Aorta (tissue), 5 donors: ENCODE measurements at places on chromosomes 5 and 9. TPM values are rescaled to one million over a fixed set of nuclear protein-coding genes. Genes with fewer than 3 reads are reported as not detected.

The FAM120A gene
- 81.7 TPM for total RNA-seq

GRCh38 chr5:94811331-94811730, 192.9 kb downstream of the SLF1 start:
- DNase-seq, result no peak

DNA sequence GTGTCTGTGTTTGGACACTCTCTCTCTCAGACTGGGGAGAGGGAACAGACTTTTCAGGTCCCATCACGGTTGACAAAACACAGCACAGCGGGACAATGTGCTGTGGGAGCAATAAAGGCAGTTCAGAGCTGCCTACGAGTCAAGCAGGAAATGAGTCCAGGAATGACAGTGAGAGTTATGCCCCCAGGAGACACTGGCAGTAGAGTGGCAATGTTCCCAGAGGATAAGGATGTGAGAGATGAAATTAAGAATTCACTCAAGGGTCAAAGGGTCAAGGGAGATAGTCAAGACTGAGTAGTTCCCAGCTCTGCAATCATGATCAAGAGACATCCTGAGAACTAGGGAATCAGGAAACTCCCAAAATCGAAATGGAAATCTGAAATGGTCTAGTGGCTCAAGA, 156.1 kb downstream of the LURAP1L start:
- DNase-seq, result no peak

DNA sequence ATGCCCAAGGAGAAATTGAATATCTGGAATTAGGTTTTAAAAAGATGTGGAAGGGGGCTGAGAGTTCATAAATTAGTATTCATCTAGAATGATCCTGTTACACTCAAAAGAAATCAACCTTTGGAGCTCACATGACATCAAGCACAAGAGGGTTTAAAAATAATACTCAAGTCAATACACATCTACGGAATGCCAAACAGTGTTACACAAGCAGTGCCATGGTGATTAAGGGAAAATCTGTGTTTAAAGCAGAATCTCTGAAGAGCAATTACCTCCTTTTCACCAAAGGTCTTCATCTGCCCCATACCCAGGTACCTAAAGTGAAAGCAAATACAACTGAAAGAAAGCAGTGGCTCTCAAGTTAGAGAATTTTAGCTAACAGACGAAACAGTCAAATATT, 261.6 kb downstream of the NFIB start:
- DNase-seq, result no peak

DNA sequence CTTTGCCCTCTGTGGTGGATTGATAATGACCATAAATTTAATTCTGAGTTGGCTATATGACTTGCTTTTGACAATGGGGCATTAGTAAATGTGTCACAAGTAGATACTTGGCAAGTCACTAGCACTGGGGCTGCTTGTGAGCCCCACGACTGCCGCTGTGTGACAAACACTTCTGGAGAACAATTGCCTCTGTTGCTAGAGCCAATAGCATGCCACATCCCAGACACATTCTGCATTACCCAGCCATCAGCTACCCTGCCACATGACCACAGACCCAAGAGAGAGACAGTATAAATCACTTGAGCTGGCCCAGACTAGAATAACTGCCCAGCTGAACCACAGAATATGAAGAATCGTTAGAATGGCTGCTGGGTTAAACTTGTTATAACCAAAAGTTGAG, 753.2 kb upstream of the DMAC1 start:
- DNase-seq, result no peak

DNA sequence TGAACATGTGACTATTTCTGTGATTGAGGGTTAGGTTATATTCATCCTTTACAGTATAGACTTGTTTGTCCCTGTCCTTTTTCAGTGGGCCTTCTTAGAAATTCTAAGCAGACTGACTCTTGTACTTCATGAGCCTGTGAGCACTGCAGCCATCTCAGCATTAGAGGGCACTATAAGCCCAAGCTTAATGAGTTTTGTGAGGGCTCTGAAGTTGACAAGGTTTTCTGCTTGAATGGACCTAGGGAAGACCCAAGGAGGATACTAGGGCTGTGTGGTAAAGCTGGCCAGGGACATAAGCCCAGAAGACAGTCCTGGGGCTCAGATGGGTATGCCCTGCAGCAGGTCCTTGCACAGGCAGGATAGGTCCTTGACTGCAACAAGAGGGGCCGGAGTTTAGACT, 126.5 kb downstream of the MRPS30 start:
- no peak for DNase-seq

DNA sequence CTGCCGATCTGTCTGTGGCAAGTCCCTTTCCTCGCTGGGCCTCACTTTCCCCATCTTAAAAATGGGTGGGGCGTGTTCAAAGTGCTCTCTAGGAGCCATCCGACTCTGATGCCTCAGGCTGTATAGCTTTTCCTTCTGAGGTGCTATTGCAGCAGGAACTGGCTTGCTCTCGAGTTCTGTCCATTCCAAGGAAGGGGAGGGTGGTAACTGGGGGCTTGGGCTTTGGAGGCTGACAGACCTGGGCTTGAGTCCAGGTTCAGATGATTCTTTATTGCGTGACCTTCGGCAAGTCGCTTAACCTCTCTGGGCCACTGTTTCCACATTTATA, 139.5 kb downstream of the RGS3 start:
- DNase-seq, result no peak

DNA sequence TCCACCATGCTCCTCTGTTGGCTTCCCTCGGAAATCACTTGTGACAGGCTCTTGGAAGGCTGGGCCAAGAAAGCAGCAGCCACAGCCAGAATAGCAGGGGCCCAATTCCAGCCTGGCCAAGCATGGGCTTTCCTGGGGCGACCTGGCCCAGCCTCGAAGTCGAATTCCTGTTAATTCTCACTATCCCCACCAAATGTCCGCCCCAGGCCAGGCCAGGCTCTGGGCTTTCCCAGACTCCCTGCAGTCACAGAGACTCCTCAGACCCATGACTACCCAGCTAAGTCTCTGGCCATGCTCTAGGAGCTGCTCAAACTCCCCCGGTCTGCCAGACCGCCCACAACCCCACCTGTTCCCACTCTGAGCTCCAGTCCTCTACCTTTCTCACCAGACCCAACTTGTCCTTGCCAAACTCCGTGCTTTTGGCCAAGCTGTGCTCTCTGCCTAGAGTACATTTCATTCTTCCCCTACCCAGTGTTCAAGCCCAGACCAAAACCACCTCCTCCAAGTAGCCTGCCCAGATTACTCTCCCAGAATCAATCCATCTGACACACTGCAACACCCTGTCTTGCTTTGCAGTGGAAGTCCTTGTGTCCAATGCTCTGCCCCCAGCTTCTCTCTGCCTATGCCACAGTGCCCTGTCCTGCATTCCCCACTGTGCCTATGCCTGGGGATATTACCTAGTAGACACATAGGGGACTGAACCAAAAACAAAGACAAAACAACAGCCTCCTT, 26.2 kb downstream of the SHB start:
- DNase-seq, result no peak

GRCh38 chr5:113068559-113068958, 92.0 kb downstream of the DCP2 start:
- DNase-seq, result no peak

DNA sequence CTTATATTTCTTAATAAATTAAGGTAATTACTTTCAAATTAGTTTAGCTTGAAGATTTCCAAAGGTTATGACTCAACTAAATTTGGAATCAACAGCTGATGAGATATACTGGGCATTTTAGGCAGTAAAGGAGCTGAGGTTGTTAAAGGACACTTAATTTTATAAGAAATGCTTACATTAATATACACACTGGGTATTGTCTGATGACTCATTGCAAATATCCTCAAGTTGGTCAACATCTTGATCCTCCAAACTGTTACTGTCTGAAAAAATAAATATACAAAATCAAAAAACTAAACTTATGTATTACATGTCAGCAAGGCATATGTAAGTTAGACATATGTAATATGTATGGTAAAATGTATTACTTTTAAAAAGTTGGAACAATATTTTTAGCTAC, 3.4 kb downstream of the GFM2 start:
- no peak for DNase-seq

GRCh38 chr9:12955510-12956163, 180.8 kb downstream of the LURAP1L start:
- DNase-seq, result no peak

The GCNT4 gene
- total RNA-seq, result 4.0 TPM

DNA sequence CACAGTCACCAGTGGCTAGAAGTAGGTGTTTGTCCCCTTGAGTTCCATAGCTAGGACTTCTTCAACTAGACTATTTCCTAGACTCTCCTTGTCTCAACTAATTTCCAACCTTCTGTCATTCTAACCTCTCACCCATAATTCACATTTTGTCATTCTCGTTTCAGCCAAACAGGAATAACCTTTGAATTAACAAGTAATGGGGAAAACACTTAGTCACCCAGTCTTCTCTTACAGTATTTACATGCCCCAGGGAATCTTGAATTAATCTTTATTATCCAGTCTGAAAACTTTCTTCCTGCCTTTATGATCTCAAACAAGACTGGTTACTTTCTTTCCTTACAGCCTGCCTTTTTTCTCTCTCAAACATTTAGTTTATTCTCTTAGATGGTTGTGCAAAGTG, 63.3 kb upstream of the RUSC2 start:
- DNase-seq, result no peak

The ANKRD18B gene
- total RNA-seq, result not detected

DNA sequence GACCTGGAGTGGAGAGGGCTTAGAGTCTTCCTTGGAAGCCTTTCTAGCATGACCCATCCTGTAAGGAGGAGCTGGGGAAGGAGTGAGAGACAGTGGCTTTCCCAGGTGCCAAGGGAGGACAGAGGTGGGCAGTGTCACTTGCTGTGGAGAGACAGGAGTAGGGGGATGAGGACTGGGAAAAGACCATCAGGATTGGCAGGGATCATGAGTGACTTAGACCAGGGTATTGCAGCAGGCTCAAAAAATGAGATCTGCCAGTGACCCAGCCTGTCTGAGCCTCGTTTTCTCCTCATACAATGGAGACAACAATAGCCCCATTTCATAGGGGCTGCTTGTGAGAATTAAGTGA, 2.4 kb downstream of the TMOD1 start:
- no peak for DNase-seq

GRCh38 chr9:115369322-115369957, 251.5 kb upstream of the TNC start:
- peak; percentile 50 for DNase-seq

- DNase-seq, result no peak
These were observed 10.3 kb upstream of the GPSM1 start for GRCh38 chr9:136316896-136317676.

DNA sequence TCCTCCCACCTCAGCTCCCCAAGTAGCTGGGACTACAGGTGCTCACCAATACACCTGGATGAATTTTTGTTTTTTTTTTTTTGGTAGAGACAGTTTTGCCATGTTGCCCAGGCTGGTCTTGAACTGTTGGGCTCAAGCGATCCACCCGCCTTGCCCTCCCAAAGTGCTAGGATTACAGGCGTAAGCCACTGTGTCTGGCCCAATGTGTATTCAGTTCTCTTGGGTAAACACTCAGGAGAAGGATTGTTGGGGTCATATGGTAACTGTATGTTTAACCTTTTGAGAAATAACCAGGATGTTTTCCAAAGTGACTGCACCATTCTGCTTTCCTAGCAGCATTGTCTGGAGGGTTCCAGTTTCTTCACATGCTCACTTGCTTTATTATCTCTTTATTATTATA, 67.4 kb downstream of the TNPO1 start:
- DNase-seq, result no peak

The CCDC192 gene
- not detected for total RNA-seq

DNA sequence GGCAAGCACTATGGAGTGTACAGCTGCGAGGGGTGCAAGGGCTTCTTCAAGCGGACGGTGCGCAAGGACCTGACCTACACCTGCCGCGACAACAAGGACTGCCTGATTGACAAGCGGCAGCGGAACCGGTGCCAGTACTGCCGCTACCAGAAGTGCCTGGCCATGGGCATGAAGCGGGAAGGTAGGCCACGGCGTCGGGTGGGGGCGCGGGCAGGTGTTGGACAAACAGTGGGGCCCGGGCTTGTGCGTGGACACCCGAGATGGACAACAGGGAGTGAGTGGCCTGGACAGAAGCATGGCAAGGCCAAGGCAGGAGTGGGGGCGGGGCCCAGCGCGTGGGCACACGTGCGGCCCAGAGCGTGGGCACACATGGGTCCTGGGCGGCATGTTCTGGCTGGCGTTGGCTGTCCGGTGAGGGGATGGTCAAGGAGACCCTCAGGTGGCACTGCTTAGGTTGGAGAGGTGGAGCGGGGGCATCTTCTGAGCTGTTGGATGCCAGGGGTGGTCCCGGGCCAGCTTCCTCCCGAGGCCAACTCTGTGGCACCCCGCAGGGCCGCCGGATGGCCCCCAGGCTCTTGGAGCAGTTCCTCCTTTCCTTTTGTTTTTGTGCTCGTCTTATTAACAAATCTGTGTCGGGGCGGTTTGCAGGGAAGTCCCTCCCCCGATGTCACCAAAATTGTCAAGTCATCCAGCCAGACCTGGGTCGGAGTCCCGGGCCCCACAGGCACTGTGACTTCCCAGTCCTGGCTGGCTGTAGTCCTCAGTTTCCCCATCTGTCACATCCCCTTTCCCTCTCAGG, 82.9 kb downstream of the RXRA start:
- DNase-seq, result no peak

The LNPEP gene
- total RNA-seq, result 51.9 TPM

The AIF1L gene
- total RNA-seq, result 38.1 TPM

DNA sequence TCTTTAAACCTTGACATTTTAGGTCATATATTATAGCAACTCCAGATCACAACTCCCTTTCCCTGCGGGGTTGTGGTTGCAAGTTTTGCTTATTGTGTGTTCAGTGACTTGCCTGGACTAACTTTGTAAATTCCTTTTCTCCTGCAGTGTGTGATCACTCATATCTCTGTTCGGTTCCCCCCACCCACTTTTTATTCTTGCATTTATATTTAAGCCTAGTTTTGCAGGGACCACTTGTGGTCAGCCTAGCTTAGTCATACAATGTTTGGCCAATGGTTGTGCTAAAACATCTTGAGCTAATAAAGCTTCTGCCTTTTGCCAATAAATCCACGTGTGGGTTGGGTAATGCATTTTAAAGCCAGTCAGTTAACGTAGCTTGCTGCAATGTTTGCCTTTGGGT, 146.5 kb upstream of the IRX4 start:
- DNase-seq, result no peak

DNA sequence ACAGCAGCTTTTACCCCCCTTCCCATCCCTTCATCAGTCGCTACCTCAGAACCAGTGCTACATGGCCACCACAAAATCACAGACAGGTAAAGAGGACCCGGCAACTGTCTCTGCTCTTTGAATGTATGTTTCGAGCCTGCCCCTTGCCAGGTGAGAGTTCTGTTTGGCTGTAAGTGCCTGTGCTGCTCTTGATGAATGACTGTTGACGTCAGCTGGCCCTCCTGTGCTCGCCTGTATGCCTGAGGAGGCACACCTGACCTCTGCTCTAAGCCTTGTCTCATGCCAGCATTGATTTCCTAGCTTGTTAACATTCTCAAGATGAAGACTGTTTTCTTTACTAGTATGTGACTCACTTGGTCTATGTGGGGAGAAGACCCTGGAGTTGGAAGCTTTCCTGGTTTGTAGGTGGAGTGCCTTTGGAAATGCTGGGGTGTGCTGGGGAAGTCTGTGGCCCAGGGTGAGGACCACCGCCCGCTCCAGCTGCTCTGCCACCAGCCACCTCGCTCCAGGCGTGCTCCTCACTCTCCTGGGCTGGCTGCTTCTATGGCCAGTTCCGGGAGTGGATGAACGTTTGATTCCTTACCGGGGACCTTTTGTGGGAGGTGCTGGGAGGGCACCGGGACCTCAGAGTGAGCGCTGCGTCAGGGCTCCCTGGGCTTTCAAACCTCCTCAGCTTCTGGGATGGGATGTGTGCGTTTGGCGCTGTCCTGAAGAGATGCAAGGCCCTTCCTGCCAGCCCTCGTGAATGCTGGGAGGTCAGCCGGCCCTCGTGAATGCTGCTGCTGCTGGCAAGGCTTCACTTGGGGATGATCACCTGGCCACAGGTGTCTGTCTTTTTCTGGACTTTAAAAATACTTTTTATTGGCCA, 109.9 kb downstream of the EHMT1 start:
- no peak for DNase-seq
